ENCODE measurements at places on chromosomes 3 and 15.

DNA sequence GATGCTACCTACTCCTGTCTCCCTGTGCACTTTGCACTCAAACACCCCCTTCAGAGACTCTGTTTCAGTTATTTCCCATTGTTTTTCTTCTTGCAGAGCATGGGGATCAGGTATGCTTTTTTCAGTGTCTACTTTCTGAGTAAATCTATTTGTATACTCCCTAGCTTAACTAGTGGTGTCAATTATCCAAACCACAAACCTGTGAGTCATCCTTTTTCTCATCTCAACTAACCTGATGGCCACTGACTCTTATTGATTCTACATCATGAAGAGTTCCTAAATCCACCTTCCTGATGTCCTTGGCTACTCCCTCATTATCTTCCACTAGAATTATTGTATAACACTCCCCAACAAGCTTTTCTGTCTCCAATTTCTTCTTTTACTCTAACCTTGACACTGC lies 68.0 kb downstream of the DIPK2A start:
- DNase-seq, result no peak

- no peak for DNase-seq
Observed at GRCh38 chr15:68676011-68676605, 97.3 kb downstream of the CORO2B start.

DNA sequence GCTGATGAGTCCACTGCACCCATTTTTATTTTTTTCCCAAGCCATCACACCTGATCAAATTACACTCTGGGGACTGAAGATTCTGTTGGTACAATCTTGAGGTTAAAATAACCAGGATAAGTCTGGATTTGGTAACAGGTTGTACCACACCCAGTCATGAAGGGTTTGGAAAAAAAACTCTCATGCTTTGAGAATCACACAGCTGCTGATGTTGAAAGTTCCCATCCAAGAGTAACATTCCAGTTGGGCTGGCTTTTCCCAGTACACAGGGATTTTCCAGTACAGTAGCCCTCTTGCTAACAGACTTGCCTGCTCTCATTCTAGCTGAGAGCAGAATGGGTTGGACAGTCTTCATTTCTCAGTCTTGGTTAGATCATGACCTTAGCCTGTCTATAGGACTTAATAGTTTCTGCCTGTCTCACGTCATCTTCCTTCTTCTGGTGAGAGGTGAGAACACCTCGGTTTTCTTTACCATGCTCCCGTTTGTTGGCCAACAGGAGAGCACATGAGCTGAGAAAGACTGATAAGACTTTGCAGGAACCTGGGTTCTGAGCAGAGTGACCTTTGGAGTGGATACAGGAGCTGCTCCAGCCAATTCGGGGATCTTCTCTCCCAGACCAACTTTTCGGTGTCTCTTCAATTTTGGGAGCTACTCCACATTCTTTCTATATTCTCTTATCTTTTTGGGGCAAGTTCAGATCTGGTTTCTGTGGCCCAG lies 300.1 kb upstream of the LYSMD4 start:
- DNase-seq, result no peak

DNA sequence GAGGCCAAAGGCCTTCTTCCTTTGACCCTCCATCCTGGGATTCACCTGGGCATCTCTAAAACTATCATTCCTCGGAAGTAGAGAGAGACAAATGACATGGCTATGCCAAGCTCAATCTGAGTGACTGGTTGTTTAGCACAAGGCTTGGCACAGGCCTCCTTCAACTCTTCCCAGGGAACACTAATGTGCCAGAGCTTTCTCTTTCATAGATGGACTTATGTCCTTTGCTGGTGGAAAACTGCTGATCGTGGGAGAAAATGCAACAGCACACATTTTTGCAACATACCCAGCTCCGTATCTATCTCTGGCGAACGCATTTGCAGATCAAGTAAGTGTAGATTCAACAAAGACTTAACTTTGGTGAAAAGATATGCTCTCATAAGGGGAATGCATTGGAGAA lies 36.5 kb downstream of the AQP9 start:
- DNase-seq, result no peak

DNA sequence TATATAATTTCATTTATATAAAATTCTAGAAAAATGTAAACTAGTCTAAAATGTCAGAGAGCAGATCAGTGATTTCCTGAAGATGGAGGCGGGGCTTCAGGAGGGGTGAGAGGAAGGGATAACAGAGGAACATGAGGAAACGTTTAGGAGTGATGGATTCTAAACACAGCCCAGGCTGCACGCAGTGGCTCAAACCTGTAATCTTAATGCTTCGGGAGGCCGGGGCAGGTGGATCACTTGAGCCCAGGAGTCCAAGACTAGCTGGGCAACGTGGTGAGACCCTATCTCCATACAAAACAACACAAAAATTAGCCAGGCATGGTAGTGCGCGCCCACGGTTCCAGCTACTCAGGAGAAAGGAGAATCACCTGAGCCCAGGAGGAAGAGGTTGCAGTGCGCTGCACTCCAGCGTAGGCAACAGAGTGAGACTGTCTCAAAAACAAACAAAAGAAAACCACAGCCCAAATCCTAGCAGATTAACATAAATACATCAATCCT lies 18.0 kb upstream of the IQCF1 start:
- DNase-seq, result no peak
